ENCODE measurements at places on chromosomes 11 and 22. TPM values are rescaled to one million over a fixed set of nuclear protein-coding genes. Genes with fewer than 3 reads are reported as not detected.

DNA sequence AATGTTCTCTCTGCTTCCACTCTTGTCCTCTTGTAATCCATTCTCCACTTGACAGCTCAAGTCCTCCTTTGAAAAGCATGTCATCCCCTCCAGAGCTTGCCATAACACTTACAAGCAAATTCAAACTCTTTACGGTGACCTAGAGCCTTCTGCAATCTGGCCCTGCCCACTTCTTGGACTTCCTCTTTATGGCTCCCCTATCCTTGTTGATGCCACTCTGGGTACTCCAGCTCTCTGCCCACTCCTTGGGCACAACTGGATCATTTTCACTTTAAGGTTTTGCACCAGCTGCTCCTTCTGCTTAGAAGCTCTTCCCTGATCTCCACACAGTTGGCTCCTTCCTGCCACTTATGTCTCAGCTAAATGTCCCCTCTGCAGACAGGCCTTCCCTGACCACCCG is 217.9 kb downstream of the DSCAML1 start:
- no peak for DNase-seq

OR8A1 gene
- polyA plus RNA-seq: not detected

CAPN5 gene
- not detected for polyA plus RNA-seq

RIN1 gene
- polyA plus RNA-seq: 3.1 TPM

SYT9 gene
- not detected for polyA plus RNA-seq

ARSA gene
- 7.5 TPM for polyA plus RNA-seq

TESMIN gene
- polyA plus RNA-seq: 0.61 TPM

Measured in naive B cell (primary cell).